SW 1271 (cell line): ENCODE measurements at places on chromosomes 12 and 14.

DNA sequence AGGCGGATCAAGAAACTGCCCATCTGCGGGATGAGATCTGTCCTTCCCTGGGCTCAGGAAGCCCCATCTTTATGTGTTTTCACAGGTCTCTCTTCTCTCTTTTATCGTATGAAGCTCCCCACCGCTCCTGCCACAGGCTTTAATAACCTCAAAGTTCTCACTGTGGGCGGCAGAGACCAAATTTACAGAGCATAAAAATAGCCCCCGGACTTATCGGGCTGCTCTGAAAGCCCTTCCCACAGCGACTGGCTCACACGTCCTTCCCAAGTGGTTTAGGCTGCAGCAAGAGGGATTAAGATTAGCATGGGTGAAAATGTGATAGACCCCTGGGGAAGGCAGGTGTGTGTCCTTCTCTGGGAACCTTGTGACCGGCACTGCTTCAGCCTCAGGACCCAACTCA is 47.8 kb downstream of the TESC start:
- DNase-seq = no peak

GRCh38 chr14:58898655-58899316 is 261.0 kb downstream of the DACT1 start:
- DNase-seq = peak; percentile 46

GRCh38 chr14:34258318-34258717 is 203.7 kb downstream of the SPTSSA start:
- DNase-seq = no peak

GRCh38 chr12:86683568-86684304 is 427.5 kb upstream of the MGAT4C start:
- DNase-seq = no peak

- no peak for DNase-seq
Measured at GRCh38 chr12:124772289-124773170, 91.1 kb downstream of the SCARB1 start.

DNA sequence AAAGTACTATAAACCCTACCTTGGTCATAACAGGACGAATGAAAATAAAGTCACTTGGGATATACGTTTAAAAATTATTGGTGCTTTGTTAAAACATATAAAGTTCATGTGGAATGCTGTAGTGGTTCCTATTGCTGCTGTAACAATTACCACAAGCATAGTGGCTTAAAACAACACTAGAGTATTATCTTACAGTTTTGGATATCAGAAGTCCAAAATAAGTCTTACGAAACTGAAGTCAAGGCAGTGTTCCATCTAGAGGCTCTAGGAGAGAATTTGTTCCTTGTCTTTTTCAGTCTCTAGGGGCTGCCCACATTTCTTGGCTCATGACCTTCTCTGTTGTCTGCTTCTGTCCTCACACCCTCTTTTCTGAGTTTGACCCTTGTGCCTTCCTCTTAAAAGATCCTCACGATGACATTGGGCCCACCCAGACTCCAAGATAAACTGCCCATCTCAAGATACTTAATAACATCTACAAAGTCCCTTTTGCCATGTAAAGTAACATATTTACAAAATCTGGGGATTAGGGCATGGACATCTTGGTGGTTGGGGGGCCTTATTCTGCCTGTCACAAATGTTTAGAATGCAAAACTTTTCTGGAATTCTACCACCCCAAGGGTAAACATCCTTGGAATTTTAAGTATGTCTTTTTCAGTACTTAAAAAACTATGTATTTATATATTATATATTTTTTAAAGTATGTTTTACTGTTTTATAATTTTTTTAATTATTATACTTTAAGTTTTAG is 178.1 kb downstream of the ETNK1 start:
- DNase-seq = no peak

- no peak for DNase-seq
Measured at GRCh38 chr12:26978801-26979200, 35.4 kb downstream of the TM7SF3 start.

DNA sequence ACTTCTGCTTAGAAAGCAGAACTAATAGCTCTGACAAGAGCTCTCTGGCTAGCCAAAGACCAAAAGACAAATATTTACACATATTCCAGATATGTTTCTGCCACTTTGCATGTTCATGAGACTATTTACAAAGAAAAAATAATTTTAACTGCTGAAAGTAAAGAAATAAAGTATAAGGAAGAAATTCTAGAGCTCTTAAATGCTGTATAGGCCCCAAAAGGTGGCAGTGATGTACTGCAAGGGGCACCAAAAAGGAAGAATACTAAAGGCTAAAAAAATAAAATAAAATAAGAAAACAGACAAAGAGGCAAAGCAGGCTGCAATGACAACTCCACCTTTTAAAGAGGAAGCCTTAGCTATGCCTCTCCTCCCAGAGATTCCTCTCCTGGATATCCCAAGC is 23.0 kb downstream of the KLRK1 start:
- DNase-seq = peak; percentile 47

- no peak for DNase-seq
Measured at GRCh38 chr14:61923348-61923747, 161.1 kb downstream of the SNAPC1 start.

DNA sequence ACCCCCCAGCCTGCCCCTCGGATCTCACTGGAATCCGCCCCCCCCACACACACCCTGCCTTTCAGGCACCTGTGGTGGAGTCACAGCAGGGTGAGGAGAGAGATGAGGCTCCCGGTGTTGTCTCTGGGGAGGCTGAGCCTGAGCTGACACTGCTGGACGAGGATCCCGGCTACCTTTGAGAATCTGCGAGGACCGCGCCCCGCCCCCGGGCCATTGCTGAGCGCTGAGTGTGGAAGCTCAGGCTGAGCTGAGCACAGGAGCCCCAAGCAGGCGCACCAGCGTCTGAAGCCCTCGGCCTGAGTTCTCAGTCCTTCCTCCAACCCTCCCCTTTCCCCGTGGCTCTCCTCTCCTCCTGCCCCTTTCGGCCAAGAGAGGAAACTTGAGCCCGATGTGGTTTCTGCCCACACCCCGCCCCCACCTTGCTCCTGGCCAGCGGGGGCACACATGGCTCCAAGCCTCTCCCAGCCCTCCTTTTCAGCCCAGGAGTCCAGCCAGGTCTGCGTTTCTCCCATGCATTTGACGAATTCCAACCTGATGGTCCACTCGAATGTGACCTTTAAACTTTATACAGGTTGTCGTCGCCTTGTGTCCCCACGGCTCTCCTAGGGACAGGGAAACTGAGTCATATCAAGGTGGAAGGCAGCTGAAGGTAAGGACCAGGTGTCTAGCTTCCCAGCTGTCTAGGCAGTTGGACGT is at the start of gene NFE2:
NFE2 (minus strand) TSS at position 284 of the 696 bp plus-strand sequence. CDS start 5,767 bp downstream, outside the sequence.
- DNase-seq = no peak

GRCh38 chr14:69151458-69152180 is 1.3 kb downstream of the DCAF5 start:
- peak; percentile 37 for DNase-seq

GRCh38 chr14:24556756-24557155 is 19.3 kb downstream of the CTSG start:
- no peak for DNase-seq

DNA sequence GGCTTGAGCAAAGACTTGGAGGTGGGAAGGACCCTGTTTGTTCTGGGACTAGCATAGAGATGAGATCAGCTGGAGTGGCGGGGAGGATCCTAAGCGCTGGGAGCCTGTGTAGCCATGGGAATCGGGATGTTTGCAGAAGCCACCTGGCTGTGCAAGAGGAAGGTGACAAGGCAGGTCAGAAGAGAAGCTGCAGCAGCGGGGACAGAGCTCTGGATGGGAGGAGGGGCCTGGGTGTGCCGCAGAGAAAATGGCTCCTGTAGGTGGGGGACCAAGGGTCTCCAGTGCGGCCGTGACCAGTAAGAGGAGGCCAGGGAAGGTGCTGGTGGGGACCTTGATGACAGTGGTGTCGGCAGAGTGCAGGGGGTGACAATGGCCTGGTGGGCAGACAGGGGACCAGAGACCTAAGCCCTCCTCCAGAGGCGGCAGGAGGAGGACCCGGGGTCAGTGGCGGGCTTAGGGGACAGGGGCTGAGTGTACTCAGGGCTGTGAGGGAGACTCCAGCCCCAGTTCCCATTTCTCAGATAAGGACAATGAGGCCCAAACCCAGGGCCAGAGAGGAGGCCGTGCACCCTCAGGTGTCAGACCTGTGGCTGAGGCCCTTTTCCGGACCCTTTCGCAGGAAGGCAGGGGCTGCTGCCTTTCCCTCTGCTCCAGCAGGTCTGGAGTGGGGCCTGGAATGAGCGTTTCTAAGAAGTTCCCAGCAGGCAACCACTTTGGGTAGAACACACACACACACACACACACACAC is 206.6 kb upstream of the RTL1 start:
- DNase-seq = no peak

GRCh38 chr12:24088751-24089509 is 139.5 kb upstream of the SOX5 start:
- no peak for DNase-seq

DNA sequence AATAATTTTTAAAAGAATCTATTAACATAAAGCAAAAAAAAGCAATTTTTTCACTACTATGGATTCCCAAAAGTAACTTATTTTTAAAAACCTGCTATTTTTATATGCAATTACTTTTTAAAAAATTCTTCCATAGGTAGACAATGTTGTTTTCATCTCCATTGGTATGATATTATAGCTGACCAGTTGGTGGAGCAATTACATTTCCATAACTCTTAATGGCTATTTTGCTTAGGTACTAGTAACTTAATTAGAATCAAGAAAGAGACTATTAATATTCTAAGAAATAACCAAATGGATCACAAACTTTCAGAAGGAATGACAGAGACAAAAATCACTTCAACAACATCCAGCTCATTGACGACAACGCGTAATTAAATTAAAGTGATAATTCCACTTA is 64.7 kb upstream of the PTCSC3 start:
- DNase-seq = no peak

- DNase-seq = no peak
Measured at GRCh38 chr12:76189851-76190250, 105.4 kb upstream of the NAP1L1 start.

- DNase-seq = no peak
Measured at GRCh38 chr12:52277486-52278245, 3.2 kb downstream of the KRT86 start.

- DNase-seq = no peak
Measured at GRCh38 chr14:62018606-62019005, 256.4 kb downstream of the SNAPC1 start.

- DNase-seq = no peak
Measured at GRCh38 chr12:1638203-1638602, 9.2 kb downstream of the WNT5B start.

- peak; percentile 31 for DNase-seq
Measured at GRCh38 chr14:50230701-50231474, 490 bp downstream of the SOS2 start.

GRCh38 chr14:64646103-64646502 is 58.1 kb upstream of the PLEKHG3 start:
- no peak for DNase-seq

DNA sequence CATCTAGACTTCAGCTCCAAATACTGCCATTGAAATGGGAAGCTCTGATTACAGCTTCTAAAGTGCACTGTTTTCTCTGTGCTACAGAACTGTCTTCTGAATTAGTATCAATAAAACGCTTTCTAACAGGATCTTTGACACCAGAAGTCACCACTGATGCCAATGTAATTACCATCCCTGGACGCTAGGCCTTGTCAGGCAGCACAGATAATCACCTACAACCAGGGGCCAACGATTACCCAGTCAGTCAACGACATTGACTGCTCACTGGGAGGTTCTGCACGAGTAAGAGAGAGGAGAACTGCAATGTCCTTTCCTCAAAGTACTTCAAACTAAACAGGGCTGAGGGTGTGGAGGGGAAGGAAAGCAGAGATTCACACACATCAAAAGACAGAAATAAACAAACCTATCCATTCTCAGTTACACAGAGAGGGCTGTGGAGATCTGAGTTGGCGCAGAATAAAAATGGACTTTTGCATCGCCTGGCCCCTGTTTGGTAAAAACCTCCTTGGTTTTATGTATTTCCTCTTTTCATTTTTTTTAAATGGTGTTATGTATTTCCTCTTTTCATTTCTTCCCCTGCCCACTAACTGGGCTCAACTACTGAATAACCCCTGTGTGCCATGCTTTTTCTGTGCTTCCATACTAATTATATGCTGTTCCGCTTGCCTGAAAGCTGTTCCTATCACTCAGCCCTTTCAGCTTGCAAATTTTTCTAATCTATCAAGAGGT is 492.2 kb downstream of the APAF1 start:
- no peak for DNase-seq

DNA sequence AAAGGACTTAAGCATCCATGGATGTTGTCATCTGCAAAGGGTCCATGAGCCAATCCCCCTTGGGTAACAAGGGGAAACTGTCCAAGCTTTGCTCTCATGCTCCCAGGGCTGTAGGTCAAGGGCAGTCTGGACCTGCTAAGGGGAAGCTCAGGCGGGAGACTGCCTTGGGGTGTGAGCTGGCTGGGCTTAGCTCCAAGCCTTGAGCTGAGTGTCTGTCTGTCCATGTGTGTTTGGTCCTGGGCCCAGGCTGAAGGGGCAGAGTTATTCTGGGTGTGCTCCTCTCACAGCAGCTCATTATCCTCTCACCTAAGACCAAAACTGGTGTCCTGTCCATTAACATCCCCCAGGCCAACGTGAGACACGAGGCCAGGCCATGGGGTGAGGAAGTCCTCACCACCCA is 274.8 kb downstream of the SLC15A4 start:
- DNase-seq = no peak

DNA sequence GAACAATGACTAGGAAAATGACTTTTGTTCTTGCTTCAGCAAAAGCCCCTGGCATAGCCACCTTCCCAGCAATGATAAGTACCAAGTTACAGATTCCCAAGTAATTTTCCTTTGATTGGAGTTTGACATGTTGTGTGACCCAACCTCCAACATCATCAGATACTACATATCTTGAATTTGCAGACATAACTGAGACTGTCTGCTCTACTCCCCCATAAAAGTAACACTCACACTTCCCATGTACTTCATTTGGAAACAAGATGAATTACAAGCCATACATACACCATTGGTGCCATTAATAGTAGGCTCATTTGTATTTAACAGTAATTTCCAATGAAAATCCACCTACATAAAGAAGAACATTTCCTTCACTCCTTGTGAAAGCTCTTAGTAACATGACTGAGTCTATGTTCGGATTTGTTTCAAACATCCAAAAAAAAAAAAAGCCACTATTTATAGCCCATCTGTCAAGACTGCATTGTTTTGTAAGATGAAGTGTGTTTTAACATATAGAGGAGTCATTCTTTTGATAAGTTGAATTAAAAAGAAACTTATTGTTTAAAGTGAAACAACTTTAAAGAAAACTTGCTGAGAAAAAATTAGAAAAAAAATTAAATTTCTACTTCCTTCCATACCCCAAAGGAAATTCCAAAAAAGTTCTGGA is 12.0 kb upstream of the SLCO1A2 start:
- no peak for DNase-seq

DNA sequence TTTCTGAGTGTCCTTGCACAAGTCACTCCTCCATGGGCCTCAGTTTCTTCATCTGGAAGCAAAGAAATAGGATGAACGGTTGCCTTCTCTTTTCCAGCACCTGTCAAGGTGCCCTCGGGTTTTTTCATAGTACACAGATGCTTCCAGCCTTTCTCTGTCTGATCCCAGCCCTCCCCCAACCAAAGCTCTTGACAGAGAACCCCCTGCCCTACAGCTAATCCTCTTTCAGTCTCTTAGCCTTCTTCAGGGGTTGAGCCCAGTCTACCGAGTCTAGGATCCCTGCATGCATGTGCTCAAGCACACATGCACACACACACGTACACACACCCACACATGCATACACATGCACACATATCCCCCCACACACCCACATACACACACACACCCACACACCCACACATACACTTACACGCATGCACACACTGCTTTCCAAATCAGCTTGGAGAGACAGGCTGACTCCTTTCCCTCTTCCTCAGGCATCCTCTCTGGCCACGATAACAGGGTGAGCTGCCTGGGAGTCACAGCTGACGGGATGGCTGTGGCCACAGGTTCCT is 4.7 kb downstream of the CDCA3 start:
- DNase-seq = no peak
